HT-29 (cell line): ENCODE measurements at places on chromosomes 3 and 15.

- no peak for DNase-seq
Measured at GRCh38 chr15:62752657-62753517, 289.7 kb upstream of the TPM1 start.

- DNase-seq: no peak
Measured at GRCh38 chr3:41352510-41352909, 153.2 kb downstream of the CTNNB1 start.

DNA sequence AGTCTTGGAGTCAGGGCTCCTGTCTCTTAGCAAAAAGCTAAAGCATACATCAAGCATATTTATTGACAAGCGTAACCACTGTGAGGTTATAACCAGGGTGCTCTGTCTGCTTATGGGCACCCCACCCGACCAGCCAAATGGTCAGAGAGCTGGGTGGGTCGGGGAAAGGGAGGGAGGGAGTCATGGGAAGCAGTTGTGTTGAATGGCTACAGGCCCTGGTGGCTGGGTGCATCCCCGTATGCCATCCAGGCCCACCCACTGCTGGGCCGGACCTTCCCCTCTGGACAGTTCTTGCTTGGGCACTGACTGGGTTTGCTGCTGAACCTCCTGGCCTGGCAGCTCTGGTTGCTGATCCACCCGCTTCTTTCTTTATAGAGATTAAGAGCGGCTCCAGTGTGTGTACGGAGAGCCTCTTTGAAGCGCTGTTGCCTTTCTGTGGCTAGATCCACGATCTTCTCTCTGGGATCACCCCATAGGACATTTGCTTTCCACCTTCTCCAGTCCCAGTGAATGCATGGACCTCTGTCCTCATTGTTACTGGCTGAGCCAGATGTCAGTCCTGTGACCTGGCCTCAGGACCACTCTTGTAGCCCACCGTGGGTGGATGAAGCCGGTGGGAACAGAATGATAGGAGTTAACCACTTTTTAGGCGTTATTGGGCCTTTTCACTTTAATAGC lies 59.6 kb downstream of the SMAD3 start:
- peak; percentile 76 for DNase-seq

DNA sequence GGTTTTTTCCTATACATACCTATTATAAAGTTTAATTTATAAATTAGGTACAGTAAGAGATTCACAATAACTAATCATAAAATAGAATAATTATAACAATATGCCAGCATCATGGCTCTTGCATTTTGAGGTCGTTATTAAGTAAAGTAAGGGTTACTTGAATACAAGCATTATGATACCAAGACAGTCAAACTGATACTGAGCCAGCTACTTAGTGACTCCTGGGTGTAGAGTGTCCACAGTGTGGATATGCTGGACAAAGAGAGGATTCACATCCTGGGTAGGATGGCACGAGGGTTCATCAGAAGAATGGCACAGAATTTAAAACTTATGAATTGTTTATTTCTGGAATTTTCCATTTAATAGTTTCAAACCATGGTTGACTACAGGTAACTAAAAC lies 157.2 kb upstream of the IL12A start:
- DNase-seq: no peak

DNA sequence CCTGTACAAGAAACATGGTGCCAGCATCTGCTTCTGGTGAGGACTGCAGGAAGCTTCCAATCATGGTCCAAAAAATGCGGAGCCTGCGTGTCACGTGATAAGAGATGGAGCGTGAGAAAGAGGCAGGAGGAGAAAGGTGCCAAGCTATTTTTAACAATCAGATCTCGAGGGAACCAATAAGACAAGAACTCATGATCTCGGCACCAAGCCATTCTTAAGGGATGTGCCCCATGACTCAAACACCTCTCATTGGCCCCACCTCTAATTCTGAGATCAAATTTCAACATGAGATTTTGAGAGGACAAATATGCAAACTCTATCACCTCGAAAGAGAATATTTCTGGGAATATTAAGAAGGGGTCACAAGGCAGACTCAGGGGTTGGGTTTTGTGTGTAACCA lies 107.2 kb downstream of the PYDC2 start:
- no peak for DNase-seq

DNA sequence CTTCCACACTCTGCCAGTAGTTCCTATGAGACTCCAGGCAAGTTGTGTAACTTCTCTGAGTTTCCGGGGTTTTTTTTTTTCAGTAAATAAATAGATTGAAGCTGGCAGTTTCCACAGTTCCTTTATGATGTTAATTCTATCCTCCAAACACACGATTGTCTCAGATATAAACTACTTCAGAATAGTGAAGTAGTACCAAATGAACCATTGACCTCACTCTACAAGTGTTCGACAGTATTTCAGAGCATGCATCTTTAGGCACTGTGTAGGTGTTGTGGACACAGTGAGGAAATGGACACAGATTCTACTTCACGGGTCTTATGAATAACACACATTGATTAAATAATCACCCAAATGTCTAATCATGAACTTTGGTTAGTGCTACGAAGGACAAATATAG lies 136.1 kb upstream of the IGSF10 start:
- no peak for DNase-seq

- DNase-seq: no peak
Measured at GRCh38 chr3:69491975-69492374, 106.1 kb upstream of the FRMD4B start.

GRCh38 chr15:67170143-67170925 lies 84.1 kb downstream of the AAGAB start:
- no peak for DNase-seq

- DNase-seq: no peak
Measured at GRCh38 chr3:141049681-141050080, 1.5 kb upstream of the SPSB4 start.

- DNase-seq: peak; percentile 36
Measured at GRCh38 chr3:118863731-118864322, 170.8 kb downstream of the IGSF11 start.

DNA sequence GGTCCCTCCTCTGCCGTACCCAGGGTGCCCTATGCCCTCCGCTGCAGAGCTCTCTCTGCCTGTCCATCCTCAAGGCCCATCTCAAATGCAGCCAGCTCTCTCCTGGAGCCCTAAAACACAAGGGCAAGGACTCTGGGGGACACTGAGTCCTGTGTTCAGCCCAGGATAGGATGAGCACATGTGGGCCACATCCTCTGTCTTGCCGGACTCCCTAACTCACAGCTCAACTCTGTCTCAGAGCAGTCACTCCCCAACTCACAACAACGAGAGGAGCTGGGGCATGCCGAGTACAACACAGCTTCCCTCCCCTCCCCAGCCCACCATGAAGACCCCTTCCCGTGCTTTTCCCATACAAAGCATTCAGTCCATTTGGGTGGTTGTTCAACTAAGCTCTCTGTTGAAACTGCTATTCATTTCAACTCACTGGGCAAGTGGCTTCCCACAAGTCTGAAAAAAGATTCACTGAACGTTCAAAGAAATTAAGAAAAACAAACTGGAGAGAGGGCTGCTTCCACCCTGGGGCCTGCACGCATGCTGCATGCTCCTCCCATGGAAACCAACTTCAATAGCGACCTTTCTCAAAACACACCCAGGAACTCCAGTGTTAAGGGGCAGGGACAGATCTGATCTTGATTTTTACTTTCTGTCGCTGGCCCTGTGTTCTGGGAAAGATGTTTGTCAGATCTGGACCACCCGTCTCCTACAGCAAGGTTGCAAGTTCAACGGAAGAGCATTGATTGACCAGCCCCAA lies 124.3 kb upstream of the IGF1R start:
- no peak for DNase-seq

DNA sequence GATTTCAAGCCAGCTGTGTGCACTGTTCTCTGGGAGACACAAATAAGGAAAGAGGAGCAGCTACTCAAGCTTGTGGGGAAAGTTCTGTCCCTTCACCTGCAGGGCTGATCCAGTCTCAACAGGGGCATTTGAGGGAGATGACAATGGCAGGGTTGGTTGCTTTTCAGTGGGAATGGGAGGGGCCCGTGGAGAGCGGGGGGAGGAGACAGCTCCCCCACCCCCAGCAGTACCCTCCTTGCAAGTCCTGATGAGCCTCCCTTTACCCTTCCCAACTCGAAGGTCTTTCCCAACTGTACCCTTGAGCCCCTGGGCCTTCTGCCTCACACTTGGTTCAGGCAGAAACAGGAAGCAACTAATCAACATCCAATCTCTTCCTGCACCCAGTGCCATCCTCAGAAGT lies 71.8 kb upstream of the SNRPA1 start:
- DNase-seq: no peak

DNA sequence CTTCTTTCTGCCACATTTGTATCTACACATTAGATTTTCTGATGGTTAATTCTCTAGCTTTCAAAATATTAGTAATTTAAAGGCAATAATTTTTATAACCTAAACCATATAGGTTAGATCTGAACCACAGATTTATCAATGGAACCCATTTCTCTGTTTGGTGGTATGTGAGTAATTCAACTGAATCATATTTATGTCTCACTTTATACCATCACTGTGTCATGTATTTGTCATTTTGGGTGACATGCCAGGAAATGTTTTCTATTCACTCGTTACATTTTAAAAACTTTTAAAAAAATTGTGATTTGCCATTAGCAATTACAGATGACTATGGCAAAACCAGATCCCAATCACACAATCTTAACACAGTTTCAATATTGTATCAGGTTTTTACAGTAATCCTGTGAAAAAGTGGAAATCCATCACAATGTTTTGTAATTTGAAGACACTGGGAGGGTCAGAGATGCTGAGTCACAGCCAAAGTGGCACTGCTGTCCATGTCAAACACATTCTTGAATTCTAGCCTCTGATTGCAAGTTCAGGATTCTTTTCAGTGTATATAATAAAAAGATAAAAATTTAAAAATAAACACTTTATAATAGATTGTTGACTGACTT lies 356.0 kb upstream of the RBMS3 start:
- no peak for DNase-seq

GRCh38 chr3:115768661-115769060 lies 145.4 kb downstream of the GAP43 start:
- DNase-seq: no peak

- no peak for DNase-seq
Measured at GRCh38 chr3:66326340-66326739, 105.5 kb downstream of the SLC25A26 start.

GRCh38 chr3:122318620-122319019 lies 6.4 kb upstream of the CSTA start:
- no peak for DNase-seq

DNA sequence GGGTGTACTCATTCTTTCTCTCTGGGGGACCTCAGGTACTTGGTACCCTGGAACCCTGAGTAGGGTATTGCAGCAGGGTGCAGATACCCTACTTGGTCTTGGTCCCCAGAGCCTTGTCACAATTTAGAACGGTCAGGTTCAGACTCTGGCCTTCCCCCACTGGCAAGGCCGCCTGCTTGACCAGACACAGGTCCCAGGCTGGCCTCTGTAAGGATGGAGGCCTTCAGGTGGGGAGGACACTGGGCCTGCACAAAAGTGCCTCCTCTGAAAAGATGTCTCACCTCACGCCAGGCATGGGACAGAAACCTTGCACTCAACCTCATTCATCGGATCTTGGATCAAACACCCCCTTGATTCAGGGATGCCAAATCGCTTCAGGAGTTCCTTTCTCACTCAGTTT lies 158.4 kb downstream of the KLF13 start:
- no peak for DNase-seq

- DNase-seq: no peak
Measured at GRCh38 chr15:52463638-52464037, 65.0 kb downstream of the MYO5A start.

- no peak for DNase-seq
Measured at GRCh38 chr3:122581622-122582021, 4.2 kb downstream of the PARP15 start.

- no peak for DNase-seq
Measured at GRCh38 chr15:38622304-38622703, 57.7 kb upstream of the RASGRP1 start.

- DNase-seq: no peak
Measured at GRCh38 chr3:131983689-131984088, 51.1 kb downstream of the CPNE4 start.

DNA sequence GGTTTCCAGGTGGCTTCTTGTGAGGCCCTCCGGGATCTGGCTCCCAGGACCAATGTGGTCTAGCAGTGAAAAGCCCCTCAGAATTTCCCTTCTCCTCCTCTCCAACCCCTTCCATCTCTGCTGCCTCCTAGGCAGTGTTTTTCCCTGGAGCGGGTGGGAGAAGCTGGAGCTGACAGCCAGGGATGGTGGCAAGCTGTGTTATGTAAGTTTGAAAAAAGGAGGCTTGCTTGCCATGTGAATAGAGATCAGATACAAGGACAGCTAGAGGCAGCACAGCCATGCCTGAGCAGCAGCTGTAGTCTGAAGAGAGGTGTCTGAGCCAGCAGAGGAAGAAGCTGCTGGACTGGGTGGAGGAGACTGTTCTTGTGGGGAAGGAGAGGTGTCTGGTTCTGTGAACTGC lies 20.6 kb downstream of the SNAPC5 start:
- no peak for DNase-seq

- DNase-seq: no peak
Measured at GRCh38 chr15:81473177-81473576, 99.2 kb upstream of the TMC3 start.

- DNase-seq: no peak
Measured at GRCh38 chr15:40285151-40285550, 2.3 kb upstream of the ANKRD63 start.

DNA sequence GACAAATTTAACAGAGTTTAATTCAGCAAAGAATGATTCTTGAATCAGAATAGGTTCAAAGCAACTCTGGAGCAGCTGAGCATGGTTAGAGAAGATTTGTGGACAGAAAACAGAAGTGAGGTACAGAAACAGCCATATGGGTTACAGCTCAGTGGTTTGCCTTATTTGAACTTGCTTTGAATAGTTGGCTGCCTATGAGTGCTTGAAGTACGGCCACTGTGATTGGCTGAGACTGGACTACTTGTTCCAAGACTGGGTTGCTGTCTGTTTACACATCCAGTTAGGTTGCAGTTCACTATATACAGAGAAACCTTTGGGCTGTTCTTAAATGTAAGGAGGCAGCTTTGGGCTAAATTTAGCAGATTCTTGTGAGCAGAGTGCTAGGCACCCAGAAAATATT lies 79.4 kb upstream of the CADPS start:
- DNase-seq: no peak

- peak; percentile 17 for DNase-seq
Measured at GRCh38 chr3:59212128-59212779, 162.4 kb upstream of the CFAP20DC start.

- no peak for DNase-seq
Measured at GRCh38 chr3:96877510-96877909, 63.1 kb downstream of the EPHA6 start.

DNA sequence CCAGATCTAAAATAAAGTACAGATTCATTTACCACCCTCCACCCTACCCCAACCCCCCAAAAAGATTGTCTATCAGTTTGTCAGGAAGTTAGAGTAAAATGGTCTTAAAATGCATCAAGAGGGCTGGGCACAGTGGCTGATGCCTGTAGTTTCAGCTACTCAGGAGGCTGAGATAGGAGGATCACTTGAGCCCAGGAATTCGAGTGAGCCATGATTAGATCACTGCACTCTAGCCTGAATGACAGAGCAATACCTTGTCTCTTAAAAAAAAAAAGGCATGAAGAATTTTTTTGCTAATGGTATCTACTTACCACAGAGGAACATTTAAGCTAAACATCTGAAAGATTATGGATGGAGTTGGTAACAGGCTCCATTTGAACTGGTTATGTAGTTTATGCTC lies 71.0 kb downstream of the RBM6 start:
- no peak for DNase-seq
